Activated gamma-delta T cell (primary cell): ENCODE measurements at places on chromosomes 2 and 18.

GRCh38 chr18:57353940-57354461, 1.6 kb downstream of the ST8SIA3 start:
- DNase-seq, result no peak

- peak; percentile 13 for DNase-seq
Measured at GRCh38 chr2:27494944-27495554, at the start of gene FNDC4. Gene FNDC4, minus strand, starts transcription at chr2:27495200. Its CDS starts 521 bp downstream, at chr2:27494679.

DNA sequence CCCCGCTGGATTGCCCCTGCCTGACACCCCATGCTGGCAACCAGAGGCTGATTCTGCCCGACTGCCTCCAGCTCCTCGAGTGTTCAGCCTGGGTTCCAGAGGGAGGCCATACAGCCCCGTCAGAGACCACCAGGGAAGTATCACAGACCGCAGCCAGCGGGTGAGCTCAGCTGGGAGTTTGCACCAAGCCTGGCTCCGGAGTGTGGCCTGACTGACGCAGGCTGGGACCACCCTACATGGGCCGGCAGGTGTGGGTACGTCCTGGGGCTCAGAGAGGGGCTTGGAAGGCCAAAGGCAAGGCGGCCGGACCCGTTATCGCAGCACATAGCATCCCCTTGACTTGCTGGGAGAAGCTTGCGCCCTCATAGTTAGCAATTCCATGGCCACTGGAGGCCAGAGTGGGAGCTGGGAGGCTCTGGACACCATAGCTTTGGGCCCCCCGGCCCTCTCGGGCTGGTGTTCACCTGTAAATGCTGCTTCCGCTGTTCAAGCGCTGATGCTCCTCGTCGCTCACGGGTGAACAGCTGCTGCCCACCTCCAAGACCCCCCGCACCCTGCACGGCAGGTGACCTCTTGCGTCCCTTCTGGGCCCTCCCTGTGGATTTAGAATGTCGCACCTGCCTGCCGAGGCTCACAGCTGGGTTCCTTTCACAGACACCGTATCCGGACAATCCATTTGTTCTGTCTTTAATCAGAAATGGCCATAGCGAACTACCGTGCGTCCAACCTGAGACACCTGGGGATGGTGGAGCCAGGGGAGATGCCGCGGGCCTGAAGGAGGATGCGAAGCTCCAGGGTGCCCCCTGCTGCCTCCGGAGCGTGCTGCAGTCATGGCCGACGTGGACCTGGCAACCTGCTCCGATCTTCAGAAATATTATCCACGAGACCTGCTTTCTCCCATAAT, 31.2 kb upstream of the SLC66A3 start:
- DNase-seq, result no peak

- DNase-seq, result no peak
Measured at GRCh38 chr2:153715218-153715850, 156.4 kb upstream of the GALNT13 start.

DNA sequence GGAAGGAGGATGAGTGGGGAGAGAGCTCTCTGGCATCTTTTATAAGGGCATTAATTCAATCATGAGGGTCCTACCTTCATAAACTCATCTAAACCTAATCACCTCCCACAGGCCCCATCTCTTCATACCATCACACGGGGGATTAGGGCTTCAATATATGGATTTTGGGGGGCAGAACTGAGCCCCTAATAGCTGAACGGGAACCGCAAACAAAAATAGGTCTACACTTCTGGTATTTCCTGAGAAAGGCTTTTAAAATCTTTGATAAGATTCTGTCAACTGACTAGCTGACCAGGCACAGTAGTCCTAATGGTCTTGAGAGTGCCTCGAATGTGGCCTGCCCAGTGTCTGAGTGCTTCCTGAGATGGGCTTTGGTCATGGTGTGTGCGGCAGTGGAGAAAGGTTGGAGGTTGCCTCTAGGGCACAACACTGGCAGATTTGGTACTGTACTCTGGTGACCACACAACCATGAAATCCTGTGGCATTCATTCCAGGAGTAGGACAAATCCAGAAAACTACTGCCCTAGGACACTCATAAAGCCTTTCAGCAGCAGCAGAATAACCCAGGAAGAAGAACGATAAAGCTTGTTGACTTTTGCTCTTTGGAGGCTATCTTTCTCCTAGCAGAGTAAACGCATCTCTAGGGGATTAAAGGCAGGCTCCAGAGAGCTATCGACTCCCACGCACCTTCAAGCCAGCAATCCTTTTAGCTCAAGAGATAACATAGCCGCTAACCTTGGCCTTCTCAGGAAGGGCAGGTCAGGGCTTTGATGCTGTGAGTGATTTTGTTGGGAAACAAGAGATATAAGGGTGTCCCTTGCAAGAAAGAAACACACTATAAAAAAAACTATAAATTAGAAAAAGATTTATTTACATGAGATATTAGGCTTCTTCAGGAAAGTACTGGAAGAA, 12.3 kb upstream of the APOB start:
- no peak for DNase-seq
